ENCODE measurements at places on chromosomes 13 and 19.

- no peak for DNase-seq
Measured at GRCh38 chr13:48770372-48770771, 116.6 kb downstream of the CYSLTR2 start.

DNA sequence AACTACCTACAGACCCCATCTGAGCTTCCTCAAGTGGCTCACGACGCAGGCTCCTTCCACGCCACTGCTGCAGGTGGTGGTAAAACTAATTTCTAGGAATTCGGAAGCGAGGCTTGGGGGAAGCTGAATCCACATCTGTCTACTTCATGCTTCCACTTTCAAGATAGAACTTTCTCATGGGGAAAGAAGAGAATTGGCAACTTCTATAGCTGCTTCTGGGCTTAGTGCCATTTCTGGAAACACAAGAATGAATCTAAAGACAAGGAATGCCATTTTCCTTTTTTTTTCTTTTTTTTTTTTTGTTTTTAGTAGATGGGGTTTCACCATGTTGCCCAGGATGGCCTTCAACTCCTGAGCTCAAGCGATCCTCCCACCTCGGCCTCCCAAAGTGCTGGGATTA lies 2.8 kb upstream of the NLRP12 start:
- DNase-seq, result no peak

GRCh38 chr19:10288662-10289166 lies 1.0 kb upstream of the ICAM5 start:
- no peak for DNase-seq

DNA sequence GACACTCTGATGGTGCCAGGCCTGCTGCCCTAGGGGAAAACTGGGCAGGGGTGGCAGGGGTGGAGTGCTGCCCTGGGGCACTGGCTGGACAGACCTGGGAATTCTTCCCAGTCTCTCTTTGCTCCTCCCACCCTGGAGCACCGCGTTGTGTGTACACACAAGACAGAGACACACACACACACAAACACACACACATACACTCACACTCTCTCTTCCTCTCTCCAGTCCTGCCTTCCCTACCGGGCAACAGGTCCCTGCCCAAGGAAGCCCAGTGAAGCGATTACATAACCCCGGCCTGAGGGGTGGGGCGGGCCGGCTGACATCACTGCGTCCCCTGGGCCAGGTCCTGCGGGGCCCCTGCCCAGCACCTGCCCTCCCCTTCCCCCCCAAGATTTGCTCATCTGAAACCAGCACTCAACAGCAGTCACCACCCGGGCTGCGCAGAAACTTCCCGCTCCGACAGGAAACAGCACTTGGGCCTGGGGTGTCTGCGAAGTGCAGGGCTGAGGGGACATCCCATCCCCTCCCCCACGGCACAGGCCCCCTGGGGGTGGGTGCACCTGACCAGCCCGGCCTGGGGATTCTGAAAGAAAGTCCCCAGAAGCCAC lies 1.2 kb downstream of the MKNK2 start:
- DNase-seq, result no peak

DNA sequence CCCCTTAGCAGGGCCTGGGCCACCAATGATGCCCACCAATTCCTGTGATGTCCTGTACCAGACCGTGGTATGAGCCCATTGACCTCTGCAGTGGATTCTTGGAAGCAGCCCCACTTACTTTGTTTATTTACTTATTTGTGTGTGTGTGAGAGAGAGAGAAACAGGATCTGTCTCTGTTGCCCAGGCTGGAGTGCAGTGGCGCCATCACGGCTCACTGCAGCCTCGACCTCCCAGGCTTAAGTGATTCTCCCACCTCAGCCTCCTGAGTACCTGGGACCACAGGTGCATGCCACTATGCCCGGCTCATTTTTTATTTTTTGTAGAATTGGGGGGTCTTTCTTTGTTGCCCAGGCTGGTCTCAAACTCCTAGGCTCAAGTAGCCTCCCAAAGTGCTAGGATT lies 13.0 kb downstream of the MYO9B start:
- no peak for DNase-seq

- DNase-seq, result no peak
Measured at GRCh38 chr19:57682226-57682766, 519 bp downstream of the ZNF551 start.

GRCh38 chr19:57830071-57830602 lies at the start of gene ZNF587B:
Gene ZNF587B (plus strand): TSS chr19:57830299. CDS start chr19:57830529, 230 bp downstream.
- DNase-seq, result no peak

DNA sequence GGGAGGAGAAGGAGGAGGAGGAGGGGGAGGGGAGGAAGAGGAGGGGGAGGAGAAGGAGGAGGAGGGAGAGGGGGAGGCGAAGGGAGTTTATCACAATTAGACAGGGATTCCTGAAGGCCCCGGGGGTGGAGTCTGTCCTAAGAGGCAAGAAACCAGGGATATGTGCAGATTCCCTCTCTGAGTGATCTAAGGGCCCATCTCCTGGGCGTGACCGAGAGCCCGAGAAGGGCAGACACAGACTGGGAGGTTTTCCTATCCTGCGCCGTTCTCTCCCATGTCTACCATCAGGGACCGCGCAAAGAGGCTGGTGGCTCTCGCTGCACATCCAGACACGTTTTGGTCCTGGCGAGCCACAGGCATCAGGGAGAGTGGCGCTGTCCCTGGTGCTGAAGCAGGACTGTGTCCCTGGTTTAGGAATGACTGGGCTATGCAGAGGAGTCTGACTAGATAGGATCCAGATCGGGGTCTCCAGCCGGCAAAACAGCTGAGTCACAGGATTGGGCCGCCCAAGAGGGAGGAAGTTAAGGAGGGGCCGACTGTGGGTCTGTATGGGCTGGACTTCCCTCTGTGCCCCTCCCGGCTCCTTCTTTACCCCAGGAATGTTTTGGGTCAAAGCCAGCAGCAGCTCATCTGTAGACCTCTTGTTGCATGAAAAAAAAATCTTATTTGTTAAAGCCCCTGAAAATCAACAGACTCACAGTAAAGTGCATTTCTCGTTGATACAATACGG lies 17.9 kb upstream of the ZNF175 start:
- DNase-seq, result no peak

- DNase-seq, result peak; percentile 37
Measured at GRCh38 chr19:19062454-19063182, 1.2 kb upstream of the SLC25A42 start.

DNA sequence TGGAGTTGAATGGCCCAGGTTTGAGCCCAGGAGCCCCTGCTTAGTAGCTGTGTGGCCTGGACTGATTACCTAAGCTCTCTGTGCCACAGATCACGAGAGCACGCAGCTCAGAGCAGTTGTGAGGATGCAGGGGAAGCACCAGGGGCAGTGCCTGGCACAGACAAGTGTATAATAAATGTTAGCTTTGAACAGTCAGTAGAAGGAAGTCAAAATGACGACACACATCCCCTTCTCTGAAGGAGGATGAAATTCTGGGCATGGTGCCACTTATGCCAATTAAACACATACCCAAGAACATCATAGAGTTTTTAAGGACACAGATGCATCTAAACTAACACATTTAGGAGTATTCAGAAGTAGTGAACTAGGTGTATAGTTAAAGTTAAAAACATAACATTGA lies 24.9 kb upstream of the SIGLEC11 start:
- DNase-seq, result no peak

- DNase-seq, result no peak
Measured at GRCh38 chr13:34542321-34542720, 399.7 kb upstream of the NBEA start.

- no peak for DNase-seq
Measured at GRCh38 chr19:52473655-52474350, 20.4 kb downstream of the ZNF578 start.

DNA sequence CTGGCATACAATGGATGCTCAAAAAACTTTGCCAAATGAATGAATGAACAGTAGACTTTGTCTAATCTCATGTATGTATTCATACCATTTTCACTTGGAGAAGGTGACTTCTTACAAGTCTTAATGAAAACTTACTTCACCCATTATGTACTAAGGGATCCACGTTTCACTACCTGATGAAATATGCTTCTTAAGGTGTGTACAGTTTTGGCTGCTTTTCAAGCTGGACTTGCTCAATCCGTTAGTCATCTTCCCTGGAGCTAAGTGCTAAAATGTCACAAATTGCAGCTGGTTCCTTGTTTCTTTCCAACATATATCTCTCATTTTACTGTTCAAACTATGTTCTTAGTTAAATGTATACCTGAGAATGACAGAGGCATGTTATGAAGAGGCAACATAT lies 4.2 kb upstream of the CCNA1 start:
- DNase-seq, result no peak

DNA sequence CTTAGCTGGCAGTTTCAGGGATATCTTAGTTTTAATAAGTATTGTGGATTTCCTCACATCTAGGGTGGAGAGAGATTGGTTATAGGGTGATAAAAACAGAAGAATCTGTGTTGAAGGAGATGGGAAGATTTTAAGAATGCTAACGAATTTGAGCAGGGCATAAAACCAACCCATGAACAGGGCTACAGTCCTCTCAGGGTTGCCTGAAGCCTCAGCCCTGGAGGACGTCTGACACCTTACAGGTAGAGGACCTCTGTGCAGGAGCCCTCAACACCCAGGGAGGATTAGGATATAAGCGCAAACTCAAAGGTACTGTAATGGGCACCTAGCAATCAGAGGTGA lies 461 bp upstream of the WASF3 start:
- DNase-seq, result no peak

GRCh38 chr19:10419646-10420443 lies 493 bp upstream of the PDE4A start:
- no peak for DNase-seq

DNA sequence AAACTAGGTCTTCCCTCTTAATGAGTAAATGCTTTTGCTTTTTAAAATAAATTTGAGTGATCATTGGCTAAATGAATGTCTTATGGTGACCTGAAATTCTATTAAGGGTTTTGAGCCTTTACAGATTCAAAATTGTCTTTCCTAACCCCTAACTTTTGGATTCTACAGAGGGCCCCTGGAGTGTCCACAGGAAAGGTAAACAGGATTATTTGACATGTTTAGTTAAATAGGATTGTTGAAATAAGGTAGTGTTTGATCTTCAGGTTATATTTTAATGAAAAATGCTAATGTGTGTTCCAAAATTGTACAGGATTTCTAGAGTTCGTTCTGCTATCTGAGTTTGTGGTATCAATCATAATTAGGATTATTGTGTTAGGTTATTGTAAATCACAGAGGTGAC lies 55.9 kb upstream of the GJB6 start:
- DNase-seq, result no peak

- DNase-seq, result no peak
Measured at GRCh38 chr19:53130506-53130905, 2.2 kb downstream of the ZNF415 start.

DNA sequence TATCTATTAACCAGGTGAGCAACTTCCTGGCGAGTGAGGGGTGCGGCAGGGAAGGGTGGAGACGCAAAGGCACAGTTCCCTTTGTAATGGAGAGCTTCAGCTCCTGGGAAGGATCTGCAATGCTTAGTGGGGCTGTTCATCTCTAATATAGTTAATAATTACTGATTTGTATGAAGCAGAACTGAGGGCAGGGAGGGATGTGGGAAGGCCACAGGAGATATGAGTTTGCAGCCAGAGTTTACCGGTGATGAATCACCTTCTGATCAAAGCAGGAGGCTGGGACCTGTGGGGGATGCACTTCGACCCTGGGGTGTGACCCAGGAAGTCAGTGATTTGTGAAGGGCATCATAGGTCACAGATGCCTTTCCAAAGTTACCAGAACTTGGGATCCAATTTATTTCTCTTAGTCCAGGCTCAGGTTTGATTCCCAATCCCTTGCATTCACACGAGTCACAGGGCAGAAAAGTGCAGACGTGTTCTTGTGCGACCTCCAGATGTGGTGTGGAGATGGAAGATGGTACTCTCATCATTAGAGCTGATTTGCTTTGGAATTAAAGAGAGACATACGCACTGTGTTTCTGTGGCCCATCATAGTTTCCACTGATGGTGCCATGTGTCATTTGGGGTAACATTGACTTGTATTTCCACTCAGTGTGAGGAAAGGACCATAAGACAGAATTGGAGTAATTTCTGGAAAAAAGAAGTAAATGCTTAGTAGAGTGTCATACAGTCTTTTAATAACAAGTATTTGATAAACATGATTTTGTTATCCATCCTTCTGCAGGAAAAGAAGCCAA lies 55.0 kb downstream of the LRCH1 start:
- no peak for DNase-seq

GRCh38 chr19:46745030-46745429 lies 827 bp upstream of the FKRP start:
- DNase-seq, result no peak

GRCh38 chr13:22173610-22174009 lies 502.7 kb downstream of the FGF9 start:
- DNase-seq, result no peak

- no peak for DNase-seq
Measured at GRCh38 chr13:47853236-47853635, 147.8 kb downstream of the SUCLA2 start.

- DNase-seq, result no peak
Measured at GRCh38 chr13:35190241-35190640, 248.2 kb downstream of the NBEA start.

DNA sequence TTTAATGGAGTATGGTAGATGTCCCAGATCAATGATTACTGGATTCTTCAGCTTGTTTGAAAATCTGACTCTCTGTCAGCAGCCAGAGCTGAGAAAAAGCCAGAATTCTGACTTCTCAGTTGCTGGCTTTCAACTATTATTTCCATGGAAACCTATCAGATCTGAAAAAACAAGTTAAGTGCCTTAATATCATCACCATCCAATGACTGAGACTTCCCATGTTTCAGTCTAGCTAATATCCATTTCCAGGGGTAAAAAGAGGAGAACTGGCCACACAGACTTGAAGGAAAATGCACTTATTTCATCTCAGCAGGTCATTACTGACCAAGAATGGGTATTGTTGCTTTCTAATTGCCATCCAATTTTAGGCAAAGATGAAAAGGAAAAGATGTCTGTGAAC lies 75.2 kb downstream of the TNFSF11 start:
- DNase-seq, result no peak

DNA sequence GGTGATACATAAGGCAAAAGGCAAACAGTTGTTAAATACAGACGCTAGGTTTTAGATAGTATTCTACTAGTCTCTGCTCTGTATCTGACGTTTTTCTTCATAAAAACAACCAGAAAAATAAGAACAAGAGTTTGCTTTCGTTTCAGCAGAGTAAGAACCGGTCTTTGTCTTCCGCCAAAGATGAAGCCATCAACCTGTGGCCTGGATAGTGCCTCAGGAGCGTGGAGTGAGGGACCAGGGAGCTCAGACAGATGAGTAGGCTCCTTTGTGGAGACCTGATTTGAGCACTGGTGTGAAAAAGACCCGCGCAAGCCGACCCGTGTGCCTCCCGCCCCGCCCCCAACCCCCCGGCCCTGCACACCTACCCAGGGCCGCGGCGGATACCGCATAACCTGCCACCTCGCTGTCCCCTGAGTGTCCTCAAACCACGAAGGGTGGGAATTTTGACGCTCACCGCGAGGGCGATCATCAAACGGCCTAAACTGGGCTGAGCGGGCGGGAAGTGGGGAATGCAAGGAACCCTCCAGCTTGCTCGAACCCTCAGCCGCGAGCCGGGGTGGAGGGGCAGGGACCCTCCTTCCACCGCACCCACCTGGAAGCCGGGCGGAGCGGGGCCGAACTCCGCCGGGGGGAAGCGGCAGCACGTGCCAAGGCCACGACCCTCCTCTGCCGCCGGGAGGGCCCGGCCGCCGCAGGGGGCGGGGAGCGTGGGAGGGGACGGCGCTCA lies 866 bp upstream of the LMO7 start:
- DNase-seq, result no peak
